ENCODE measurements at places on chromosomes 4 and X.

- DNase-seq: no peak
These were observed 13.3 kb downstream of the MPP1 start for GRCh38 chrX:154791939-154792338.

DNA sequence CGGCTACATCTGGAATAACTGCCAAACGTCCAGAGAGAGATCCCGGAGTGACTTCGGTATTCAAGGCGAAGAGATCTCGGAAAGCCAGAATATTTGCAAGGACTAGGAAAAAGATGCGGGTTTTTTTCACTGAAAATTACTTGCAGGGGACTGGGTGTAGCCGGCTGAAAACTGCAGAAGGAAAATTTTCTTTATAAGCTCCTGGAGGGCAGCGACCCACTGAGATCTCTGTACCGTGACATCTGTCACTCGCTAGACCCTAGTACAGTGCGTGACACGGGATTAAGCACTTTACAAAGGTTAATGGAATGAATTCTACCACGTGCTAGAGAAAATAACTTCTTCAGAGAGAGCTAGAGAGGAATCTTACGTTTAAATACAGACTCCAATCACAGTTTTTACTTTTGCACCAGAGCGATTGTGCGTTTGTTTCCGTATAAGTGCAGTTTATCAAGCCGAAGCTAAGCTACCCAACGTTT is 1.1 kb upstream of the LCORL start:
- no peak for DNase-seq

DNA sequence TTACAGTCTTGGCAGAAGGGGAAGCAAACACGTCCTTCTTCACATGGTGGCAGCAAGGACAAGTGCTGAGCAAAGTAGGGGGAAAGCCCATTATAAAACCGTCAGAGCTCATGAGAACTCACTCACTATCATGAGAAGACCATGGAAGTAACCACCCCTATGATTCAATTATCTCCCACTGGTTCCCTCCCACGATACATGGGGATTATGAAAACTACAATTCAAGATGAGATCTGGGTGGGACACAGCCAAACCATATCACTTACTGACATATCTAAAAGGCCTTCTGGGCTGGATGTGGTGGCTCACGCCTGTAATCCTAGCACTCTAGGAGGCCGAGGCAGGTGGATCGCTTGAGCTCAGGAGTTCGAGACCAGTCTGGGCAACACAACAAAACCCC is 117.1 kb upstream of the USP9X start:
- DNase-seq: no peak

- no peak for DNase-seq
These were observed 76.6 kb downstream of the MBNL3 start for GRCh38 chrX:132412208-132412607.

GRCh38 chr4:26484032-26484515 is 6.2 kb downstream of the CCKAR start:
- DNase-seq: no peak

- no peak for DNase-seq
These were observed 116.6 kb downstream of the ARHGAP24 start for GRCh38 chr4:85591406-85592098.

- no peak for DNase-seq
These were observed 112.8 kb upstream of the EOLA2 start for GRCh38 chrX:150051096-150051495.

- no peak for DNase-seq
These were observed 641.6 kb downstream of the ANKRD50 start for GRCh38 chr4:124070688-124071484.

DNA sequence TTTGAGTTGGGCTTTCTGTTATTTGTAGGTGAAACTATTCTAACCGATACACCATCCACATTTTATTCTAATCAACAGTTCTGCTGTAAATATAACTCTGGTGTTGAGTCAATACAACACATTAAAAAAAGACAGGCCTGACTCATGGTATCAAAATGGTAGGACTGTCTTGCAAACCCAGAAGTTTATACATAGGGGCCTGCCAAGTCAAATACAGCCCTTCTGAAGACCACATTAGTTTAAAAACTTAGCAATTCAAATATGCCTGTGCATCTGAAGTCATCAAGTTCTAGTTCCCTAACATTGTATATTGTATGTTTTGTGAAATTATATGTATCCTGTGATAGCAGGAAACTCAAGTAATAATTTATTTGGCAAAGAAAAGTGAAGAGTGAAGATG is 24.4 kb upstream of the PDE5A start:
- no peak for DNase-seq

GRCh38 chrX:15242899-15243555 is 26.9 kb downstream of the ASB9 start:
- DNase-seq: peak; percentile 24

DNA sequence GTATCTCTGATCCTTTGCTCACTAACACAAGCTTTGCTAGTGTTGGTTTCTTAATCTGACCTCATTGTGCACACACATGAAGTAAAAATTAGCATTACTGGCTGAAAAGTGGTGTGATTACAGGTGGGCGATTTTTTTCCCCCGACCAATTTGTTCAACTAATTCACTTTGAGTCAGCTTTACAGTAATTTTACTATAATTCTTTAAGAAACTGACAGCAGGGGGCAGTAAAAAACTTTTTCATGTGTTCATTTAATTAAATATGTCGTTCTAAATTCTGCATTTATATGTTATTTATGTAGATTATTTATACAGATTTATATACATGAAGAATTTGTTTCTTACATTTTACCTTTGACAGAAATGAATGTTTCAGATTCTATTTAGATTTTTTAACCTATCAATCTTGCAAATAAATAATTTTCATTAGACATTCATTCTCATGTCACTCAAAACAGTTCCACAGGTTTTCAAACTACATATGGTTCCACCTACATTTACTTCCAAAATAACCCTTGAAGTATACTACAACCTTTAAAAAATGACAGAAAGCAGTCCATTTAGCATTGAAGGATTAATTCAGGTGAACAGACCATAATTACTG is 17.5 kb downstream of the PALLD start:
- DNase-seq: no peak

DNA sequence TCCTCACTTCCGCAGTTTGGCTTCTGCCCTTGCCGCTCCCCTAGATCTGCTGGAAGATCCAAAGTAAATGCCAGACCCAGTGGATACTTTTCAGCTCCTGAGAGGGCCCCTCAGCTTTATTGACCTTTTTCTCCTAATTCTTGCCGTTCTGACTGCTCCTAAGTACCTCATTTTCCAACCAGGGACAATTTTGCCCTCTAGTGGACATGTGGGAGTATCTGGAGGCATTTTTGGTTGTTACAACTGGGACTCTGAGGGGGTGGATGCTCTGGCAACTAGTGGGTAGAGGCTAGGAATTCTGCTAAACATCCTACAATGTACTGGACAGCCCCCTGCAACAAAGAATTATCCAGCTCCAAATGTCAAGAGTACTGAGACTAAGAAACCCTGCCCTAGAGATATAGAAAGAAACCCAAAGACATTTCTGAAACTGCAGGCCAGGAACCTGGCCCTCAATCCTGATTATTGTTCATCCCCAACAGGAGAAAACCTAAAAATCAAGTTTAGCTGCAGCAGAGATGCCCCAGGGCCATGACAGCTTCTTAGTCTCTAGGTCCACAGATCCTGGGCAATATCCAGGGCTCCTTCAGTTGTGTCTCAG is 3.4 kb downstream of the TEX13B start:
- no peak for DNase-seq

DNA sequence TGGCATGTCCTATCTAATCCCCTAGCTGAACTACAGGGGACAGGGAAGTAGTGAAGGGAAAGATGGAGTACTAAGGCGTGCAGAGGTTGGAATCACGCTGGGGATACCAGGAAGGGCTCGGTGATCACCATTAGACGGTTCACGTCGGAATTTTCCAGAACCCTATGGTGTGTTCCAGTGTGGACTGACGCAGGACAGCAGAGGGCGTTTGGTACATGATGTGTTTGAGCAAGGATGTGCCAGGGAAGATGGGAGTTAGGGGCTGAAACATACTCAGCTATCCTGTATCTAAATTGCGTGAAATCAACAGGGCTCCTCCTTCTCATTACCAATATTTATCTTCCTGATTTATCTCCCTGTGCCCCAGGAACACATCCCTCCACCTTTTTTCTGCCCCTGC is 33.7 kb downstream of the PRPS2 start:
- no peak for DNase-seq

DNA sequence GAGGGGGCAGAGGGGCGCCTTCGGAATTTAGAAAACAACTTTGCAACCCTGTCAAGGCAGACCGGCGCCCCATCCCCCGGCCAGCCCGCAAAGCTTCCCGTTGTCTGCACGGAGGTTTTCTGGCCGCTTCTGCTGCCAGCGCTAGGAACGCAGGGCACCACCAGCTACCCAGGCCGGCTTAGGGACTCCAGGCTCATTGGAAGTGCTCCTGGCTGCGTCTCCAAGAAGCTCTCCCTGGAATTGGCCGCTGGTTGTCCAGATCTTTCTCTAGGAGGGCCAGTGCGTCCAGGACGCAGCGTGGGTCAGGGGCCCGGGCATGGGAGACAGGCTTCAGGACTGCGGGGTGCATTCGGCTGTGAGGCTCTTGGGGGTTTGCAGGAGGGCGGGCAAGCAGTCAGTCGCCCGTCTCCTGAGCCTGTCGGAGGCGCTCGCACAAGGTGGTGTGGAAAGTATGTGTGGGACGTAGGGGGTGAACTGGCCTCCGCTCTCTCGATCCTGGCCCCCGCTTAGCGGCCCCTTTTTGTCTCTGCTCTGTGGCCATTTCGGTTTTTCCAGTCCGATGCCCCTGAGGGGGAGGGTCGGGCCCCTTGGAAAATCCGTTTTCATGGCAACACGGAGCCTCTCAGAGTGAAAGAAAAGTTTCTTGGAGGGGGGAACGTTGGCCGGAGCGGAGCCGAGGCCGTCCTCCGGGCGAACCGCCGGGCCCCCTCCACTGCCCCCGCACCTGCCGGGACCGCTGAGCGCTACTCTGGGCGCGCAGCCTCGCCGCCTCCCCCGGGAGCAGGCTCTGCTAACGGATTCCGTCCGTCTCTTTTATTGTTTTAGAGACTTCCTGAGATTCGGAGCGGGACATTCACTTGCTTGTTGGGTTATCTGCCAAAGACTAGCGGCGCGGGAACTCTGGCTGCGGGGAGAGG is 810 bp upstream of the SOX3 start:
- DNase-seq: no peak

GRCh38 chrX:30713061-30713525 is 59.9 kb downstream of the GK start:
- DNase-seq: peak; percentile 10
